ENCODE measurements at places on chromosomes 4 and X. TPM values are rescaled to one million over a fixed set of nuclear protein-coding genes. Genes with fewer than 3 reads are reported as not detected.

The MAGEA12 gene
- not detected for total RNA-seq

- peaks cover 21% of the 10 kb centered on the region for H3K36me3 ChIP-seq
- H3K4me3 ChIP-seq, result no peak overlapping the region
- no peaks in the 10 kb centered on the region for H3K27me3 ChIP-seq
- DNase-seq, result no peak
These were observed 16.5 kb downstream of the TBC1D14 start for GRCh38 chr4:6926081-6926480.

The RHOXF1 gene
- not detected for total RNA-seq

The XAGE1A gene
- not detected for total RNA-seq

The PNMA3 gene
- total RNA-seq, result 1.8 TPM

The SLC38A5 gene
- total RNA-seq, result 0.71 TPM

- H3K27ac ChIP-seq, result no peak overlapping the region
- H3K27me3 ChIP-seq, result no peaks in the 10 kb centered on the region
- no peaks in the 10 kb centered on the region for H3K4me1 ChIP-seq
- DNase-seq, result peak; percentile 15
- H3K4me3 ChIP-seq, result no peak overlapping the region
These were observed 62.8 kb upstream of the EGFL6 start for GRCh38 chrX:13506574-13506973.

DNA sequence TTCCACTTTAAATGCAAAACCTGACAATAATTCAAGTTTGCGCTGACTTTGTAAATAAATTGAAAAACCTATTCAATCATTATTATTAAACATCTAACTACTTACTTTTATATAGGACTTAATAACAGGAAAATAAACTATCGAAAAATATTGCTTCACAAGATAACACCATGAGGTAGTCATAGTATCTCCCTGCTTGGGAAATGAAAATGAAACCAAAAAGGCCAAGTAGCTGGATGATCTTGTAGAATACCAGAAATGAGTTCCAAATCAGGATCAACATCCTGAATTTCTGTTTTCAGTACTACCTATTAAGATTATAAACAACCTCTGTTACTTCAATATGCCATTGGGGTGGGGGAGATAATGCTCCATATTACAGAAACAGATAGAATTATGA lies 58.9 kb downstream of the CHIC2 start:
- no peak for DNase-seq
- H3K27ac ChIP-seq, result peak overlapping the region; percentile 31
- peaks cover 6% of the 10 kb centered on the region for H3K4me1 ChIP-seq
- no peaks in the 10 kb centered on the region for H3K36me3 ChIP-seq
- H3K4me3 ChIP-seq, result peak overlapping the region; percentile 15

DNA sequence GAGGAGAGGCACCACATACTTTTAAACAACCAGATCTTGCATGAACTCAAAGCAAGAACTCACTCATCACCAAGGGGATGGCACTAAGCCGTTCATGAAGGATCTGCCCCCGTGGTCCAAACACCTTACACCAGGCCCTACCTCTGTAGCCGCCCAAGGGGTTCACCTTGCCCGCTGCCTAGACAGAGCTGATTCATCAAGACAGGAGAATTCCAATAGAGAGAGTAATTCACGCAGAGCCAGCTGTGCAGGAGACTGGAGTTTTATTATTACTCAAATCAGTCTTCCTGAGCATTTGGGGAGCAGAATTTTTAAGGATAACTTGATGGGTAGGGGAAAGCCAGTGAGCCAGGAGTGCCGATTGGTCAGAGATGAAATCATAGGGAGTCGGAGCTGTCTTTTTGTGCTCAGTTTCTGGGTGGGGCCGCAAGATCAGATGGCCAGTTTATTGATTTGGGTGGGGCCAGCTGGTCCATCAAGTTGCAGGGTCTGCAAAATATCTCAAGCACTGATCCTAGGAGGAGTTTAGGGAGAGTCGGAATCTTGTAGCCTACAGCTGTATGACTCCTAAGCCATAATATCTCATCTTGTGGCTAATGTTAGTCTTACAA lies 364.7 kb downstream of the PCDH7 start:
- H3K27me3 ChIP-seq, result no peaks in the 10 kb centered on the region
- no peaks in the 10 kb centered on the region for H3K36me3 ChIP-seq
- H3K4me3 ChIP-seq, result no peak overlapping the region
- peak overlapping the region; percentile 47 for H3K27ac ChIP-seq
- DNase-seq, result no peak
- H3K4me1 ChIP-seq, result peaks cover 18% of the 10 kb centered on the region

- H3K4me3 ChIP-seq, result no peak overlapping the region
- H3K27ac ChIP-seq, result no peak overlapping the region
- no peaks in the 10 kb centered on the region for H3K4me1 ChIP-seq
- H3K27me3 ChIP-seq, result peaks cover 36% of the 10 kb centered on the region
These were observed 14.2 kb downstream of the CLNK start for GRCh38 chr4:10670321-10670720.

The FGF5 gene
- 1.2 TPM for total RNA-seq

- H3K4me1 ChIP-seq, result peaks cover 33% of the 10 kb centered on the region
- peak overlapping the region; percentile 99 for H3K27ac ChIP-seq
- DNase-seq, result no peak
- no peaks in the 10 kb centered on the region for H3K27me3 ChIP-seq
- H3K4me3 ChIP-seq, result peak overlapping the region; percentile 83
- no peaks in the 10 kb centered on the region for H3K36me3 ChIP-seq
These were observed 811 bp downstream of the TMEM187 start for GRCh38 chrX:153973127-153974002.

The ART3 gene
- total RNA-seq, result 105 TPM

GRCh38 chr4:74724979-74725378 lies 69.3 kb downstream of the BTC start:
- no peak overlapping the region for H3K27ac ChIP-seq
- H3K4me1 ChIP-seq, result no peaks in the 10 kb centered on the region
- H3K36me3 ChIP-seq, result no peaks in the 10 kb centered on the region
- no peak overlapping the region for H3K4me3 ChIP-seq
- no peaks in the 10 kb centered on the region for H3K27me3 ChIP-seq

The CRLF2 gene
- total RNA-seq, result not detected

- no peak overlapping the region for H3K27ac ChIP-seq
- H3K4me1 ChIP-seq, result peaks cover 48% of the 10 kb centered on the region
- H3K36me3 ChIP-seq, result no peaks in the 10 kb centered on the region
These were observed 145.1 kb downstream of the APBB2 start for GRCh38 chr4:41069257-41069656.

- no peak overlapping the region for H3K4me3 ChIP-seq
- no peaks in the 10 kb centered on the region for H3K4me1 ChIP-seq
- H3K36me3 ChIP-seq, result no peaks in the 10 kb centered on the region
- no peak overlapping the region for H3K27ac ChIP-seq
These were observed 340.3 kb upstream of the GRID2 start for GRCh38 chr4:91963486-91963885.

GRCh38 chr4:113788888-113789287 lies 27.4 kb upstream of the CAMK2D start:
- no peak overlapping the region for H3K27ac ChIP-seq
- H3K27me3 ChIP-seq, result no peaks in the 10 kb centered on the region
- H3K4me1 ChIP-seq, result no peaks in the 10 kb centered on the region
- DNase-seq, result no peak

The CLNK gene
- not detected for total RNA-seq

The SPANXD gene
- not detected for total RNA-seq

- H3K4me3 ChIP-seq, result peak overlapping the region; percentile 88
- H3K27me3 ChIP-seq, result no peaks in the 10 kb centered on the region
- H3K4me1 ChIP-seq, result peaks cover 54% of the 10 kb centered on the region
- no peak for DNase-seq
- no peak overlapping the region for H3K27ac ChIP-seq
These were observed 578 bp upstream of the SEL1L3 start for GRCh38 chr4:25863347-25863784.

GRCh38 chr4:78244705-78245485 lies 187.8 kb downstream of the FRAS1 start:
- H3K4me1 ChIP-seq, result no peaks in the 10 kb centered on the region
- no peaks in the 10 kb centered on the region for H3K27me3 ChIP-seq
- no peak overlapping the region for H3K27ac ChIP-seq
- no peak overlapping the region for H3K4me3 ChIP-seq

The SPATA18 gene
- 1.6 TPM for total RNA-seq

- H3K36me3 ChIP-seq, result no peaks in the 10 kb centered on the region
- no peaks in the 10 kb centered on the region for H3K4me1 ChIP-seq
- no peaks in the 10 kb centered on the region for H3K27me3 ChIP-seq
- H3K4me3 ChIP-seq, result no peak overlapping the region
These were observed 508.6 kb upstream of the EPHA5 start for GRCh38 chr4:66178906-66179305.

DNA sequence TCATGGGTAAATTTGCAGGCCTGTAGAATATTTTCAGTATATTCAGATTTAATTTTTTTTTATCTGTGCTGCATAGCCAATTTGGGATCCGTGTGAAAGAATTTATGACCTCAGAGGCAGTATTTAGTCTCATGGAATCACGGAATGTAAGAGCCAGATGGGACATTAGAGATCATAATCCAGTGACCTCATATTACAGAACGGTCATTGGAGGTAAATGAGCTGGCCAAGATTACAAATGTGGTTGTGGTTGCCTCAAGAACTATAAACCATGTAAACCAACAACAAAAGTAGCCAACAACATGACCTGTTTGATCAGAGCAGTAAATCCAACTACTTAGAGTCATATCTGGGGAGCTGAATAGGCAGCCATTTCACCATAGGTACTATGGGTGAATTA lies 71.6 kb downstream of the AMOT start:
- no peak overlapping the region for H3K27ac ChIP-seq
- no peak for DNase-seq

GRCh38 chrX:14039344-14039743 lies 9.7 kb upstream of the GEMIN8 start:
- H3K36me3 ChIP-seq, result no peaks in the 10 kb centered on the region
- no peak overlapping the region for H3K4me3 ChIP-seq
- no peak overlapping the region for H3K27ac ChIP-seq
- DNase-seq, result no peak
- no peaks in the 10 kb centered on the region for H3K27me3 ChIP-seq
- no peaks in the 10 kb centered on the region for H3K4me1 ChIP-seq

GRCh38 chr4:147582386-147583060 lies 34.7 kb upstream of the TMEM184C start:
- no peaks in the 10 kb centered on the region for H3K4me1 ChIP-seq
- H3K36me3 ChIP-seq, result no peaks in the 10 kb centered on the region
- no peak overlapping the region for H3K4me3 ChIP-seq
- no peak for DNase-seq
- H3K27me3 ChIP-seq, result no peaks in the 10 kb centered on the region

DNA sequence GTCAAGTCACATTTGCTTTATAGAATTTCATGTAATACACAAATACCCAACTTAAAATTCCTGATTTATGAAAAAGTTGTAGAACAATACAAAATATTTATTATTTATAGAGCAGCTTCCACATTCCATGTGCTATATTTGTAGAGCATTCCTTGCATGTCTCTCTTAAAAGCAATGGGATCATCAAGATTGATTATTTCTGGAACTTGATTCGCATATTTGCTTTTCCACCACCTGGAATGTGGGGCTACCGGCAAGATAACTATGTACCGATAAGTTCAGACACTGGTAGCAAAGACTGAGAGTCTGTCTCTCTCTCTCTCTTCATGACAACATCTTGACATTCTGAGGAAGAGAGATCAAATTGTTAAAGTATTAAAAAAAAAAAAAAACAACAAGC lies 59.3 kb downstream of the MAPK10 start:
- H3K4me1 ChIP-seq, result no peaks in the 10 kb centered on the region
- no peak overlapping the region for H3K4me3 ChIP-seq
- no peaks in the 10 kb centered on the region for H3K27me3 ChIP-seq
- H3K36me3 ChIP-seq, result no peaks in the 10 kb centered on the region

- H3K27ac ChIP-seq, result peak overlapping the region; percentile 49
- no peaks in the 10 kb centered on the region for H3K27me3 ChIP-seq
- DNase-seq, result no peak
- peaks cover 21% of the 10 kb centered on the region for H3K4me1 ChIP-seq
- no peaks in the 10 kb centered on the region for H3K36me3 ChIP-seq
- no peak overlapping the region for H3K4me3 ChIP-seq
These were observed 877.3 kb upstream of the INTU start for GRCh38 chr4:126755506-126755905.

DNA sequence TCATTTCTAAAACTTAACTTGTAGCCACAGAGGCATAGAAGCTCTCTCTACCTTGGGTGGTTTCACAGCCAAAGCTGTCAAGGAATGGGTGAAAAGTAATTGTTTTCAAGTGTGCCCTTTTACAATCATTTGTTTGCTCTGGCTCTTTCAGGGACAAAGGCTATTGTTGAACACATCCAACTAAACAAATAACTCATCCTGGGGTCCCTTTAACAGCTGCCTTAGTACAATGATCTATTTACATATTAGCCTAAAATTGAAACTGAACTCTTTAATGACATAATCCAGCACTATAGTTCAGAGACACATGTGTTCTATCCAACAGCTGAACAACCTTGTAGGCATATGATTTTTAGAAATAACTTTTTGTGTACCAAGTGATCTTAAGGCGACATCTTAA lies 3.7 kb downstream of the HHIP start:
- no peaks in the 10 kb centered on the region for H3K36me3 ChIP-seq
- no peak for DNase-seq
- H3K4me3 ChIP-seq, result no peak overlapping the region
- no peak overlapping the region for H3K27ac ChIP-seq
